Uterus (tissue), 4 donors: ENCODE measurements at places on chromosomes 12 and 14. TPM values are rescaled to one million over a fixed set of nuclear protein-coding genes. Genes with fewer than 3 reads are reported as not detected.

- no peak for DNase-seq
Measured at GRCh38 chr12:68940731-68941130, 7.8 kb upstream of the CPM start.

Gene PTPRR
- total RNA-seq = 5.5 TPM

DNA sequence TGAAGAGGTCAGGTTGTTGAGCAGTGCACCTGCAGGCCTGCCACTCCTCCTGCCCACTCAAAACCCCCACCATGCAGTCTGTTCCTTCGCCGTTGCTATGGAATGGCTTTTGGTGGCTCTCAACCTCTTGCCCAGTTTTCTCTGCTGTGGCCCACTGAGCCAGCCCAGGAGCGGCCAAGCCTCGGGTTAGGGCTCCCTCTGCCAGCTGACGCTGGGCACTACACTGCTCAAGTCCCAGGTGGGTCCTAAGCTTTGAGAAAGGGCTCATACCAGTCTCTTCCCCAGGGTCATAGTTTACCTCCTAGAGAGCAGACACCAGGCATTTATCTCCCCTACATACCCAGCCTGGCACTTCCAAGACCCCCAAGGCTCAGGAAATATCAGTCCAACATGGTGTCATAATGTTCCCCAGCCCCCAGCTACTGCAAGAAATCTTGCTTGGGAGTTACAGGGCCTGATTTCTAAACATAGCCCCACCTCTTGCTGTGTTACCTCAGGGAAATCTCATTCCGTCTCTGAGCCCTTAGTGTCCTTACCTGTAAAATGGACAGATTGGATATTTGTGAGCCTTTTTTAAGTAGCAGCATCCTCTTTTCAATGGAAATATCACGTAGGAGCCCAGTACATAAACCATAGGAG, 59.4 kb downstream of the TSPAN11 start:
- DNase-seq = no peak

Gene PABPN1
- 81.5 TPM for total RNA-seq

- DNase-seq = no peak
Measured at GRCh38 chr12:48750769-48751356, 34.4 kb upstream of the CCNT1 start.

GRCh38 chr12:93108985-93109384, 179.9 kb upstream of the EEA1 start:
- DNase-seq = no peak

- DNase-seq = no peak
Measured at GRCh38 chr14:90785876-90786450, 30.3 kb downstream of the TTC7B start.

Gene GALNT16
- 12.6 TPM for total RNA-seq

DNA sequence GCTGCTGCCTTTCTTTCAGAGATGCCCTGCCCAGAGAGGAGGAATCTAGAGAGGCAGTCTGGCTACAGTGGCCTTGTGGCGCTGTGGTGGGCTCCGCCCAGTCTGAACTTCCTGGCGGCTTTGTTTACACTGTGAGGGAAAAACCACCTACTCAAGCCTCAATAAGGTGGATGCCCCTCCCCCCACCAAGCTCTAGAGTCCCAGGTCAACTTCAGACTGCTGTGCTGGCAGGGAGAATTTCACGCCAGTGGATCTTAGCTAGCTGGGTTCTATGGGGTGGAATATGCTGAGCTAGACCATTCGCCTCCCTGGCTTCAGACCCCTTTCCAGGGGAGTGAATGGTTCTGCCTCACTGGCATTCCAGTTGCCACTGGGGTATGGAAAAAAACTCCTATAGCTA, 25.6 kb downstream of the SPATA7 start:
- DNase-seq = no peak

- DNase-seq = peak; percentile 81
Measured at GRCh38 chr14:79278798-79279644, 932.3 kb downstream of the DIO2 start.

Gene E2F7
- total RNA-seq = 5.9 TPM

Gene SLC7A7
- total RNA-seq = 15.6 TPM

DNA sequence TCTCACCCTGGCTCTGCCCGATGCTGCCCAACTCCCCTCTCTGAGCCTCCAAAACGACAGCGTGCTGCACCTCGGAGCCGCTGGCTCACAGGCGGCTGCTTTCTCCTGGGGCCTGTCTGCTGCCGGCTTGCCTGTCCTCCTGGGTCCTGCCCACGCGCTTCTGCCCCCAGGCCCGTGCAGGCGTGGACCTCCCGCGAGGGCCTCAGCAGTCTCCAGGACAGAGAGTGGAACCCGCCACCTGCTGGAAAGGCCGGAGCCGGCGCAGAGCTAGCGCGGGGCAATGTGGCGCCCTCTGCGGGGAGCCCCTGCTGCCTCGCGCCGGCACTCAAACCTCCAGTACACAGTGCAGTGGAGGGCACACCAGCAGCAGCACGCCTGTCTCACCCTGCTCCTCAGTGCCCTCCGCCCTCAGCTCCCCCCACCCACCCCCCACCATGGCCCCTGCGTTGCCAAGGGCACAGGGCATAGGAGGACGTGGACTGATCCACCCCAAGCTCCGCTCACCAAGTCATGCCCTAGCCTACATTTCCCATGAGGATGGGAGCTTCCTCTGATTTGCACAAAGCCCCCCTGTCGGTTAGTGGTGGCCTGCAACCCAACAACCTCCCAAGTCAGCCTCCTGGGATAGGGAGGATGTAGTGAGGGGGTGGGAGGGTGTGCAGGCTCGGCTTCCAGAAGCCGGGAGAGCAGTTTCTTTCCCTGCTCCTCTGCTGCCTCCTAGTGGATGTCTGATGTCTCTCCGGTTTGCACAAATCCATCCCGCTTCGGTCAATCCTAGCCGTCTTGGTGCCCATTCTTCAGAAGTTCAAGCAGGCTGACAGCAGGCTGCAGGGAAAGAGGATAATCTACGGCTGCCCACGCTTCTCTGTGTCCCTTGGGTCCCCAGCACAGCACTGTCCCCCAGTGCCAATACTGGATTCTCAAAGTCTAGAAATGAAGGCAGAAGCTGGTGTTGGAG, 25.2 kb downstream of the KRT8 start:
- peak; percentile 73 for DNase-seq

DNA sequence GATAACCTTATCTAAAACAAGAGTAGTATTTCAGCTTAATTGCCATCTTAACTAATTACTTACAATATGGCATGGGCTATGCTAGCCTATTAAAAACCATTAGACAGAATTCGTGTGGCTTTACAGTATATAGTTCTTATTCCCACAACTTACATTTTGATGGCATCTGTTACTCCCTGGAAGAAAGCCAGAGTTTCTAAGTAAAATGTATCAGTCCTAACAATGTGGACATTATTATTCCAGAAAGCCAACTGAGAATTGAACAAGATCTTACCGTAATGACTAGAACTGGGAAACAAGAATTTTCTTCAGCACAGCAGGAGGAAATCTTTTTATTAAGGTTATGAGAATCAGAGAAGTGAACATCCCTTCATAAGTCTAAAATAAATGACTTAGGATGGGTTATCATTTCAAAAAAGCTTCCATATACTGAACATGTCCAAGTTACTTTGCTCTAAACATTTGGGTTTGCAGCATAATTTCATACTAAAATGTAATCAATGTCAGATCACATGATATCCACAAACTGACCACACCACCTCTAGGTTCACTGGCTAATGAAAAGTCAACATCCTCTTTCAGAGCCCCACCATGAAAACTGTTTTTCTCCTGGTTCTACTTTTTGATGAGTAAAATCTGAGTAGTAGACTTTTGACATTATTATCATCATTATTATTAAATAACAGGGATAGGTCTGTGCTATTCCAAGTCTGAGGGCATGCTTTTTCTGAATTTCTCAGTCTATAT, 179.7 kb downstream of the SSPN start:
- no peak for DNase-seq

- no peak for DNase-seq
Measured at GRCh38 chr14:105367116-105368031, 31.0 kb upstream of the TEX22 start.

DNA sequence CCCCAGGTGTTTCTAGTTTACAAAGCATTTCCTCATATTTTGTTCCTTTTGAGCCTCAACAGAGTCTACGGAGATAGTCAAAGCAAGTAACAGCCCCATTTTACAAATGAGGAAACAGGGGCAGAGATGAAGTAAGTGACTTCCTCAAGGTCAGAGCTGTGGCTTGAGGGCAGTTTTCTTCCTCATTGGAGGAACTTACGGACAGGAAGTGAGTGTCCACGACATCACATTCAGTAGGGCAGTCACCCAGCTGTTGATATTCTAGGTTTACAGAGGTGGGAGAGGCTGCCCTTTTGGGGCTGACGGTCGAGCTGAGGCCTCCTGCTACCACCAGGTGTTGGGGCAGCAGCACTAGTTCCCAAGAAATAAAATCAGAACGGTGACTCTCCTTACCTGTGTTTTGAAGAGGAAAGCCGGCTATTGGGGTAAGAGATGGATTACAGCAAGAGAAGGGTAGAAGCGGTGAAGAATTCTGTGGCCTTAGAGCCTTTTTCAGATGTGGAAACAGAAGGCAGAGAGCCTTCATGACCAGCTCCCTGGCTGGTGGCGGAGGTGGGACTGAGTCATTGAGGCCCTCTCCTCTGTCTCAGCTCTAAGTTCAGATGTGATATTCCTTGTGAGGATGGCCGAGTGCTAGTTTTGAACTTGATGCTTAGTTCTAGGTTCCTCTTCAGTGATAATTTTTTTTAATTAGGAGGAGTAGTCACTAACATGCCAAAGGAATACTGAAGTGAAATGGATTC, 41.7 kb downstream of the SUSD6 start:
- DNase-seq = no peak

Gene LBHD2
- total RNA-seq = not detected

DNA sequence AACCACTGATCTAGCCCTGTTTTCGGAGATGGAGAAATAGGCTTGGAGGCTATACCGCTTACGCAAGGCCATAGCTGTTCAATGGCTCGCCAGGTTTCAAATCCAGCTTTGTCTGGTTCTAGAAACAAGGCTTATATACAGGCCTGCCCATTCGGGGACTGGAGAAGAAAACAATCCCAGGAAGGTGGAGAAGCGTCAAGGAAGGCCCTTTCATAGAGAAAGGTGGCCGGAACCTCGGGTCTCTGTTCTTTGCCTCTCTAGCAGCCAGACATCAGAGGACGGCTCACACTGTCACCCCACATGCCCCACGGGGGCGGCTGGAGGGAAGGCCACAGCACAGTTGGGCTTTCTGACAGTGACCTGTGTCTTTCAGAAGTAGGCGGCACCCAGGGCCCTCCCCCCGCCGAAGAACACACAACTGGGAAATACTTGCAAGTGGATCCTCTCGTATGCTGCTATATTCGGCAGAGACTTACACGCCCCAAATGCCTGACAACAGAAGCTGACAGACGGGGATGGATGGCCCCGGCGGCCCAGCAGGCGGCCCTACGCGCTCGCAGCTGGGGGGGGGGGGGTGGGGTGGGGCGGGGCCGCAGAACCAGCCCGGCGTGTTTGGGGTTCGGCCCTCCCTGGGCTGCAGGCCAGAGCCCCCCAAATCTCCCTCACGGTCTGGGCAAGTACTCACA, 4.5 kb upstream of the SETD1B start:
- DNase-seq = peak; percentile 81

- DNase-seq = no peak
Measured at GRCh38 chr14:101586531-101587430, 25.5 kb downstream of the DIO3 start.

GRCh38 chr12:101372431-101372830, 35.1 kb downstream of the ARL1 start:
- DNase-seq = no peak

DNA sequence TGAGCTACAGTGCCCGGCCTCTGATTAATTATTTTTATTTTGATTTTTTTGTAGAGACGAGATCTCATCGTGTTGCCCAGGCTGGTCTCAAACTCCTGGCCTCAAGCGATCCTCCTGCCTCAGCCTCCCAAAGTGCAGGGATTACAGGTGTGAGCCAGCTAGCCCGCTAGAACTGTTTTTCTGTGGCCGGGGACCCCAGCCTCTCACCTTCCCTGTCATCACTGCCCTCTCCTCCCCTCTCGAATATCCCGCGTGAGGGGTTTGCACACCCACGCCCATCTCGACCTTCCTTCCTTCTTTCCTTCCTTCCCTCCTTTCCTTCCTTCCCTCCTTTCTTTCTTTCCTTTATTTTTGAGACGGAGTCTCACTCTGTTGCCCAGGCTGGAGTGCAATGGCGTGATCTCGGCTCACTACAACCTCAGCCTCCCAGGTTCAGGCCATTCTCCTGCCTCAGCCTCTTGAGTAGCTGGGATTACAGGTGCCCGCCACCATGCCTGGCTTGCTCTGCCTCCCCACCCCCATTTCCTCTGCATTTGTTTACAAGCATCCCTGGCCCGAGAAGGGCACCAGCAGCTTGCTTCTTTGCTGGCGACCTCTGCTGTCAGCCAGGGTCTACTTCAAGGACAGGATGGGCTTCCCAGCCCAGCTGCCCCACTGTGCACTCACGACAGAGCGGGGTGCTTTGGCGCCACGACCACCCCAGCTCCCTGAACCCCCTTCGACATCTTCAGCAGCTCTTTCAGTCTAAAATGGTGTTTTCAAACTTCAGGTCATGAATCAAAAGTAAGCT, 4.3 kb upstream of the TRAF3 start:
- no peak for DNase-seq

DNA sequence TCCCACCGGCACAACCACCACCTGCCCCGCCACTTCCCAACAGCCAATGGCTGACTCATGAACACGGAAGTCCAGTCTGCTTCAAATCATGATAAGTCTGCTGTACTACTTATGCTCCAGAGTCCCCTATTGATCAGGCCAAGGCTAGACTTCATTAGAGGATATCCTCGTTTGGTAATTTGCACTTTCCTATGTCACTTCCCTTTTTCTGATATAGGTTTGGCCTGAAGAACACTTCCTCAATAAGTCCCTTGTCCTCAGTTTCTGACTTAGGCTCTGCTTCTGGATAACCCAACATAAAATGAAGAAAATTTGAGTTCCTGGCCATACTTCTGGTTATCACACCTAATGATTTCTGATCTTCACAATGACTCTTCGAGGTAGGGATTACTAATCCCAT, 45.3 kb downstream of the IFNG-AS1 start:
- DNase-seq = no peak
